AG09319 (cell line): ENCODE measurements at places on chromosomes 11 and 22.

DNA sequence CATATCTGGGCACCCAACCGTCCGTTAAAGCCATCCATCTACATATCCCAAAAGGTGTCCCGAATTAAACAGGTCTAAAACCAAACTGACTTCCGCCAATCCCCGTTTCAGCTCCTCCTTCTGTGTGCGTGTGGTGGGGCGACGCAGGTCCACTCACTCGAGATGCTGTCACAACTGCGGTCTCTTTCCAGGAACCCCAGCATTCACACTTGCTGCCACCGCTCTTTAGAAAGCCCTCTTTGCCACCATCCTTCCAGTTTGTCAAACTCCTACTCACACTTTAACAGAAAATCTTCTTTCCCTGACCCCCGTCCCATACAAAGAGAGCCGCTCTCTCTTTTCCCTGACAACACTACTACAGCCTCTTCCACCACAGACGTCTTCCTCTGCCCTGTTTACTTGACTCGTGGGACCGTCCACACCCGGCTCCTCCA is 467 bp downstream of the ESS2 start:
- DNase-seq = no peak

GRCh38 chr11:80388130-80388529 is 947.3 kb upstream of the TENM4 start:
- DNase-seq = no peak

DNA sequence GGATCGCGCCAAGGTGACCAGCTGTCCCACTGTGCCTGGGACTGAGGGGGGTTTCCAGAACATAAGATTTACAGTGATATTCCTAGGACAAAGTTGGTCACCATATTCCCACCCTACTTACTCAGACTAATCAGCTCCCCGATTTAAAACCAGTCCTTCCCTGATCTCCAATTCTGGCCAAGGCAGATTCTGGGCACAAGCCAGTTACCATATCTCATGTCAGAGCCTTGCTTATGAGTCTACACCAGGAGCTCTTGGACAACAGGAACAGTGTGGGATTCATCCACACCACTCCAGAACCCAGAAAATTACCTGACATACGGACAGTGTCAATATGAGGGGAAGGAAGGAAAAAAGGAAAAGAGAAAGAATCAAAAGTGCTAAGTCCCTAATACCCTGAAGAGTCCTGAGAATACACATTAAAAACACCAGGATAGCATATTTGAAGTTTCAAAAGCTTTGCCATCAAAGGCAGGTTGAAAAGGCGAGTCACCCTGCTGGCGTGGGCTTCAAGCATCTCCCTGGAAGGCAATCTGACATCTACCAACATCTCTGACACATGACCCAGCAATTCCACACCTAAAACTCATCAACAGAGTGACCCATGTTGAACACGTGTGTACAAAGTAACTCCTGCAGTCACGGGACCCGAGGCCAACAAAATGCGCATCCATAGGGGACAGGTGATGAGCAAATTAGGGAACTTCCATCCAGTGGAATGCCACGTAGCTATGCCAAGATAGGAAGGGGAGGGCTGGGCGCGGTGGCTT is 8.0 kb upstream of the IL2RB start:
- DNase-seq = no peak

- DNase-seq = no peak
Measured at GRCh38 chr11:7964873-7965272, 374 bp downstream of the NLRP10 start.

DNA sequence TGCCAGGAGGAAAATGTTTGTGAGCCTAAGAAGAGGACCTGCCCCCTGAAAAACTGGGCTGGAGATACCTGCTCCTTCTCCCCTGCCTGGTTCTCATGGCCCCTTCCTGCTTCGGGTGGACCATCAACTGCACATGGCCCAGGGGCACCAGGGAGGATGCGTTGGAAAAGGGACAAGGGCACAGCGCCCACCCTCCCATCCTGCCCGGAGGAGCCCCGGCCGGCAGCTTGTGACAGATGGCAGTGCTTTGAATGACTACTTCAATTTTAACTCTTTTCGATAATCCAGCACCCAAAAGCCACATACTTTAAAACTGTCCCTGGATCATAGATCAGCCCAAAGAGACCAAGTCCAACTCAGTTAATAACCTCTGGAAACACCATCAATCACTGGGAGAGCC is 135.8 kb upstream of the NECTIN1 start:
- no peak for DNase-seq

GRCh38 chr11:102423936-102424335 is 28.6 kb downstream of the TMEM123 start:
- no peak for DNase-seq

DNA sequence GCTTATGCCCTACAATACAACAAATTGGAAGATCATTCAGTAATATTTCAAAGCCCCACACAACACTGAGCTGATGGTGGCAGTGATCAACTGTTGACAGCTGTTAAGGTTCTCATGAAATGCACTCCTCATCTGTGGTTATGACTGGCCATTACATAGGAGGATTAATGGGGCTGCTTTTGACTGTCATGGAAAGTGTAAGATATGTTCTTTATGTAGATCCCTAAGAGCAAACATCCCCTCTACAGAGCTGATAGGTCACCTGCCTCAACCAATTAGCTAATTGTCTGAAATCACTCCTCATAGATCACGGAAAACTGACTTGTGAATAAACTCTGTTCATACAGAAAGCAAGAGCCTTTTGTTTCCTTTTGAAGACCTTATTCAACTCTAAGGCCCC is 78.1 kb downstream of the GAB2 start:
- no peak for DNase-seq

DNA sequence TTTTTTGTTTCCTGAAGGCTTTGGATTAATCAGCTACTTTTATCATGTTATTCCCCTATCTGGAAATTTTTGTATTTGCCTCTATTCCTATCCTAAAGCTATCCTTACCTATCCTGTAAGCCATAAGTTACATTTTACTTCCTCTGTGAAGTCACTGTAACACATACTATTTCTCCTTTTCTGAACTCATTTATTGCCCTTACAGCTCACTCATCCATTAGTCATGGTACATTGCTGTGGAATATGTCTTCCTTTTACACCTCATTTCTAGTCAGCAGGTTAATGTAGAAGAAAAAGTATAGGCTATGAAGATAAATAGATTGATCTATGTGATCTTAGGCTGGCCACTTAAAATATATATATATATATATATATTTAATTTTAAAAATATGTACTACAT is 28.0 kb downstream of the SWAP70 start:
- DNase-seq = no peak

DNA sequence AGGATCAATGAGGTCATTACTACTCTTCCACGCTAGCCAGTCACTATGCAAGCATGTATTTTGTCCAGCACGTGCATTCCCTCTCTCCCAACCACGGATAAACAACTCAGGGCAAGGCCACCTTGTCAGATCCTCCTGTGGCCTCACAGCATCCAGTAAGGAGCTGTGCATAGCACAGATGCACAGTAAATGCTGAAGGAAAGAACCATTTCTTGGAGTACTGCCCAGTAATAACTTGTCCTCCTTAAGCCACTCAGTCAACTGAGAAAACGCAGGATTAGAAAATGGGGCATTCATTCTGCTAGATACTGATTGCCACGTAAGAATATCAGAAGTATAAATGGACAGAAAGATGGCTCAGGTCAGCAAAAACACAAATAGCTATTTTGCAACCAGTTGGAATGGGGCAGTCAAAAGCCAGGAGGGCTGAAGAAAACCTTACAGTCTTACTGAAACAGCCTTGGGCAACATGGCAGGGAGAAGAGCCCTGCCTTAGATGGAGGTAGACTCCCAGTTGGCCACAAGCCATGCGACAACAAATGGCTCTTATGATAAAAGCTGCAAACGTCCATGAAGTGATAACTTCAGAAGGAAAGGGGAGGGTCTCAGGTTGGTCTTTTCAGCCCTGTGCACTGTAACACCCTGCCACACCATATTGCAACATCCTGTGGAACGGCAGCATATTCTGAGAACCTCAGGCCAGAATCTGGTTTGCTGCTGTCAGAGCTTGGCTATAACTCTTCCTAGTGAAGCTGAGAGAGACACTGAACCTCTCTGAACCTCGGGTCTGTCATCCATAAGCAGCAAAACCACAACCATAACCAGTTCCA is 23.0 kb downstream of the PC start:
- DNase-seq = no peak

- no peak for DNase-seq
Measured at GRCh38 chr11:61967924-61968757, 707 bp upstream of the FTH1 start.

DNA sequence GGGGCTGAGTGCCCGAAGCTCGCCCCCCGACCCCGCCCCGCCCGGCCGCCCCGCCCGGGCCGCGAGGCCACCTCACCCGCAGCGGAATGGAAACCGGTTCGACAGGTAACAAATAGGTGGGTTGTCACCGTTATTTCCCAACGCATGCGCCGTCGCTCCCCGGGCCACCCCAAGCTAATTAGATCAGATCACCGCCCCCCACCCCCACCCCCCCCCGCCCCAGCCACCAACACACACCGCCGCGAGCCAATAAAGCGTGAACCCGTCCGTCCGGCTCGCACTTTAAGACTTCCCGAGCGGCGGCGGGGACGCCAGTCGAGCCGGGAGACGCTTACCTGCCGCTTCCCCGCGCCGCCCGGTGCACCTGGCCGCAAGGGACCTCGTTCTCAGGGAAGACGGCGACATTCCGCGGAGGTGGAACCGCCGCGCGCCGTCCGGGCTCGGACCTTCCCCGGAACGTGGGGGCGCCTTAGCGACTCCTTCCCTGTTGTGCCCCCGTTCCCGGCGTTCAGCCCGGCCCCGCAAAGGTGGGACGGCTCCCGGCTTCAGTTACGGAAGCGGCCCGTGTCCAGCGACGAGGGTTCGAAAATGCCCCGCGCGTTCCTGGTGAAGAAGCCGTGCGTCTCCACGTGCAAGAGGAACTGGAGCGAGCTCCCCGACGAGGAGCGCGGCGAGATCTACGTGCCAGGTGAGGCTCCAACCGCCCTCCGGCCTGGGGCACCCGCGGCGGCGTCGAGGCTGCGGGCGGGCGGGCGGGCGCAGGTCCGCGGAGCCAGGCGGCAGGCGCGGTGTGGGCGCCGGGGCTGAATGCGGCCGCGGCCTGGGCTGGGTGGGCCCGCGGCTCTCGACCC is at the start of gene OVOL1:
Gene OVOL1, plus strand, starts transcription at position 278 of the 851 bp plus-strand sequence. Its CDS starts 311 bp downstream, at position 589.
- DNase-seq = no peak

DNA sequence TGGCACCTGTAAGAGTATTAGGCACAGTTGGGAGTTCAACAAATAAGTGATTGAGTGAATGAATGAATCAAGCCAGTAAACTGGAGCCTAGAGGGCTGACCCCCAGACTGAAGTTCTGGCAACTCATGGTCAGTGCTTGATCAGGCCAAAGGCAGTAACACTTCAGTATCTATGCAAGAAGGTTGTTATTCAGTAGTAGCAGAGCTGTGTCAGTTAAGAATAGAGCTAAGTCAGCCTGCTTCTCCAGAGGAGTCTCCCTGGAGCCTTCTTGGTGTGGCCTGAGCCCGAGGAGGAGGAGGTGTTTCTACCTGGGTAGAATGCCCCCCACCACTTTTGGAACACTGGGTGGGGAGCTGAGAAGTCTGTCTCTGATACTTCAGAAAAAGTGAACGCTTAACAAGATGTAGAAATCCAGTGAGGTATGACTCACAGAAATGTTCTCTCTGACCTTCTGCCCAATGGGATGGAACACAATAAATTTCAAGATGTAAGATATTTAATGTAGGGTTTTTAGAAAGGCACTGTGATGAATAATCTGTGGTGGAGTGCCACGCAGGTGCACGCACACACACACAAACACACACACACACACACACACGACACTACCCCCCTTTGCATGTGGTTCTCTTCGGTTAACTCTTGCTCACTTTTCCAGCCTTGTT is 219.9 kb downstream of the HIPK3 start:
- DNase-seq = no peak

GRCh38 chr22:38191731-38192474 is 9.9 kb upstream of the MAFF start:
- DNase-seq = no peak

DNA sequence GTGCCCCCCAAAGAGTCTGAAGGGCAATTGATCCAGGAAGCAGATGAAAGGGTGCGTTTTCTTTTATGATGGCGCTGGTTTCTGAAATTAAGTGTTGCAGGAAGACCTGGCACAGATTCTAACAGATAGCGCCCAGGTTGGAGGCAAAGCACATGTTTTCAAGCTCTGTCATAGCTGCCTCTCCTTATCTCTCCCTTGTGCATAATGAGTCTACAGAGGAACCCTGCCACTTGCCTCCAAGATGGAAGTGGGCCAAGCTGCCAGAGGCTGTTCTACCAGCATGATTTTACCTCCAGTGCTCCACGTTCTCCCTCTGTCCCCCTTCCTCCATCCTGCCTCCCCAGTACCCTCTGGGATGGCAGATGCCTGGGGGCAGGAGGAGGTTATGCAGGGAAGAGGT is 30.0 kb upstream of the TLCD5 start:
- no peak for DNase-seq

DNA sequence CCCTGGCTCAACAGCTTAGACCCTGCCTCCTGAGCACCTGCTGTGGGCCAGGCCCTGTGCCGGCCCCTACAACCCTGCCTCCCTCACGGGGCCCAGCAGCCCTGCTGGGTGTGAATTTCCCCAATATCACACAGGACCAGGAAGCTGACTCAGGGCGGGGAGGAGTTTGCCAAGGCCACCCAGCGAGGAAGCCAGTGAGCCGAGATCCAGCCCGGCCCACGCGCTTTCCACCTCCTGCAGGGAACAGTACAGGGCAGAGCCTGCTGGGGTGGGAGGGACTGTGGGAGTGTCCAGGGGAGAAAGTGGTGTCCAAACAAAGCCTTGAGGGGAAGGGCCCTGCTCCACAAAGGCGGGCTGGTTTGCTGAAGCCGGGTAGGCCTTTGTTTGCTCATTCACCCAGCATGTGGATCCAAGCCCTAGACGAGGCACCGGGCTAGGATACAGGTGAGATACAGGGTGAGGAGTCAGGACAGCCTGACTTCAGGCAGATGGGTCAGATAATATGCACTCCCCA is 26.8 kb downstream of the RPL3 start:
- peak; percentile 56 for DNase-seq

DNA sequence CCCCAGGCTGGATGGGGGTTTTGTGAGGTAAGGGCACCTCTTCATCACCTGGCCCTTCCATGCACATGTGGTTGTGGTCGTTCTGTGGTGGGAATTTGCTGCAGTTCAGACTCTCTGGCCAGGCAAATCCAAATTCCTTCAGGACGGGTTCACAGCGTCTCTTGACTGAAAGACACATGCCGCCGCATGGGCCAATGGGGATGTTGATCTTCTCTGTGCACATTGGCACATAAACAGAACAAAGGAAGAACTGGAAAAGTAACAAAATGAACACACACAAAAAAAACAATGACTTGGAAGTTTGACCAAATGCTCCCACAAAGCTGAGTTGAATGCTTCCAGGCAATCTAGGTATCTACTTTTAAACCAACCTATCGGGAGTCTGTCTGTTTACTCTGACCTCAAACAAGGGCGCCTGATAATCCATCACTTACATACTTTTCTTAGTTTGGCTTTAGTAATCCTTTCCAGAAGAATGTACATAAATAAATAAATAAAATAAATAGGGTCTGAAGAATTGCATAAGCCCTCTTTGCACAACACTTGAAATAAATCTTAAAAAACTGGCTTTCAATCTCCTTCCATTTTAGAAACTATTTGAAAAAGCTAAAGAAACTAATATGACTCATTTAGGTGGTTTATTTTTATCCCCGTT is 2.8 kb downstream of the FZD4 start:
- DNase-seq = no peak

GRCh38 chr22:42769574-42770447 is 49.1 kb upstream of the A4GALT start:
- peak; percentile 38 for DNase-seq

GRCh38 chr11:31408201-31408600 is 38.5 kb downstream of the DNAJC24 start:
- no peak for DNase-seq
